ENCODE measurements at places on chromosomes 7 and 10.

GRCh38 chr7:92503767-92504166 is 24.6 kb downstream of the PEX1 start:
- no peak for DNase-seq

DNA sequence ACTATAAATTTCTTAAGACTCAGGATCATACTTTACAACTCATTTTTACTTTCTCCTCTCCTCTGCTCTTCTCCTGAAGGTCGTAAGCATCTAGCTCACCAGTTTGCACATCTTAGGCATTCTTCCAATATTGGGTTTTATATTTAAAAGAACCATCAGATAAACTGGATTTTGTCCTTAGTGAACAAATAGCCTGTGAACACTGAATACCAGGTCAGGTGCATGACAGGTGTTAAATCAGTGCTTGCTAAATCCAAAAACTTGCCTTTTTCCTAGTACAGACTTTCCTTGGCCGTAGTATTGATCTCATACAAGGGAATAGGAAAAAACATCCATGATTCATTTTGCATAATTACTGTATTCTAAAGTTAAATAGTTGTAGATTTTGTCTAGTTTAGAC is 53.0 kb downstream of the ARMC3 start:
- DNase-seq = no peak

DNA sequence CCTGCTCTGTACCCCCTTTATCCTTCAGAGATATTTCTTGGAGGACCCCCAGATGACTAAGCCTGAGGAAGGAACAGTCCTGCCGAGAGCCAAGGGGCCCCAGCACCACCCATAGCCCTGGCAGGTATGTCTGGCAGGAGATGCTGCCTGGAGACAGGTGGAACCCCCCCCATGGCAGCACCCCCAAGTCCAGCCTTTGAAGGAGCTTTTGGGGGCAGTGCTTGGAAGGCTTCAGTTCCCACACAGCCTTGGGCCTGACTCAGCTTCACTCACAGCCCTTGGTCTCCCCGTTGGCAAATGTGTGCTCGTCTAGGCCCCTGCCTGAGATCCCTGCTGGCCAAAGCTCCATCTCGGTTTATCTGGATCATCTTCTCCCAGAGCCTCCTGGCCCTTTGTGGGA is 23.0 kb upstream of the PCBD1 start:
- DNase-seq = no peak

DNA sequence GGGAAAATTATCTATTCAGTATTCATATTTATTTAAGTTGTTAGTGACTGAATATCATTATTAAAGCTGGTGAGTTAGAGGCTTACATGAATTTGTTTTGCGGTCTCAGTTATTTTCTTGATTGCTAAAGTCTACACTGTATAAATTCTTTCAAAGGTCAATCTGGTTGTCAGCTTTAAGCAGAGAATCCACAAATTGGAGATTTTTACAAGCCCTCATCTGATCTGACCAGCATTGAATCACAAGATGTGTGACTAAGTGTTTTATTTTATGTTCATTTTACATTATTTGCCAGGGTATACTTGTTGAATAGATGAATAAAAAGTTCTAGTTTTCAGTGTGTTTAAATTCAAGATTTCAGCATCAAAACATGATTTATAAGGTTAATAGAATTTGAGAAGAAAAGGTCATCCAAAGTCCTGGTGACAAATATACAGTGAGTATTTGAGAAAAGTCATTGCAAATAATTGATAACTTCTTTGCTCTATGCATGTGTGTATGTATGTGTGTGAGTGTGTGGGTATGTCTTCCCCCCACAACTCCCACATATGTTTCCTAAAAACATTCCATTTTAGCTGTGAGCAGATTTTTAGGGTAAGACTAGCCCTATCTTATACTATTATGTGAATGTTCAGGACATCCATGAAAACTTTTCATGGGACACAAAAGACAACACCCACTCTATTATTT is 4.4 kb downstream of the SEMA3A start:
- DNase-seq = no peak

DNA sequence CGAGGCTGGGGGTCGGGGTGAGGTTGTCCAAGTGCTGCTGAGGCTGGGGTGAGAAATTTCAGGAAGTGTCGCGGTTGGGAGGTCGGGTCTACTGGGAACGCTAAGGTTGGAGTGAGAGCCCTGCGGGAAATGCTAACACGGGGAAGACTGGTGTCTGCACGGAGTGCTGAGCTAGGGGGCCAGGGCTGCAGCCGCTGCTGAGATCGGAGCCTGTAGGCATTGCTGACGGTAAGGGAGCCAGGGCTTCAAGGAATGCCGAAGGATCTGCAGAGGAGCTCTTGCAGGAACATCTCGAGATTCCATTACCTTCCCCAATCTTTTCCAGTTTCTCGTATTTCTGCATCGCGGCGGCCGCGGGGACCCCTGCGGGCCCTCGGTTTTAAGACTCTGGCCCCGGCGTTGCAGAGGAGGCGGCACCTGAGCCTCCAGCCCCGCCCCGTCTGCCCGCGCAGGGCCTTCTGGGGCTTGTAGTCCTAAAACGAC is at the start of gene CDK5:
TSS of gene CDK5 (minus strand) at position 392 of the 483 bp plus-strand sequence. CDS start at position 343, 49 bp downstream.
- DNase-seq = no peak

DNA sequence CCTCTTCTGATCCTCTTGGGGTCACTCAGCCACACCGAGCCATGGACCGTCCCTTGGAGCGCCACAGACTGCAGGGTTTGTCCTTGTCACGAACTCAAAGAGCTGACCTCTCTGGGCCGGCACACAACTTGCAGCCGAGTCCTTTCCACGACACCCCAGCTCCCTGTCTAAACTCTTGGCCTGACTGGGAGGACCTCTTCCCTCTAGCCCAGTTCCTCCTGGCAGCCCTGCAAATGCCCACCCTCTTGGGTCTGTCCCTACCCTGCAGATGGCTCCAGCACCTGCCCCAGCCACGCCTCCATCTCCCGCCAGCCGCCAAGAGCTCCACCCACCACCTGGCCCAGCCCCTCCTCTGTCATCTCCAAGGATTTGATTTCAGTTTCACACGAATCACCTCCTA is 339.2 kb downstream of the DNAJB6 start:
- no peak for DNase-seq

- DNase-seq = no peak
Observed at GRCh38 chr7:95594185-95594584, 2.1 kb downstream of the PDK4 start.

DNA sequence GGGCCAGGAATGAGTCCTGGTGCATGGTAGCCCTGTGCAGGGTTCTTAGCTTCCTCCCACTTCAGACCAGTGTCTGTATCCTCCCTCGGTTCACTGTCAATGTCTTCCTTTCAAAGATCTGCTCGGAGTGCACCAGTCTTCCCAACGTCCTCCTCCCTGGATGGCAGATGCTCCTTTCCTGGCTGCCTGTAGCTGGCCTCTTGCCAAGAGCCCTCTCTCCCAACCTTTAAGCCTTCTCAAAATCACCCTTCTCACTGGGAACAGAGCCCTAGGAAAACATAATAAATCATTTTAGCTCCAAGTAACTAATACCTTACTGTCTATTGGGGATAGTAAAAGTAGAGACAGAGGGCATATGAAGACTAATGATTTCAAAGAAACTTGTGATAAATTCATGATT is 490.6 kb downstream of the CCSER2 start:
- peak; percentile 31 for DNase-seq

- DNase-seq = peak; percentile 90
Observed at GRCh38 chr10:69911613-69912528, 110.2 kb downstream of the COL13A1 start.

- no peak for DNase-seq
Observed at GRCh38 chr10:128516180-128516579, 390.0 kb upstream of the MKI67 start.

DNA sequence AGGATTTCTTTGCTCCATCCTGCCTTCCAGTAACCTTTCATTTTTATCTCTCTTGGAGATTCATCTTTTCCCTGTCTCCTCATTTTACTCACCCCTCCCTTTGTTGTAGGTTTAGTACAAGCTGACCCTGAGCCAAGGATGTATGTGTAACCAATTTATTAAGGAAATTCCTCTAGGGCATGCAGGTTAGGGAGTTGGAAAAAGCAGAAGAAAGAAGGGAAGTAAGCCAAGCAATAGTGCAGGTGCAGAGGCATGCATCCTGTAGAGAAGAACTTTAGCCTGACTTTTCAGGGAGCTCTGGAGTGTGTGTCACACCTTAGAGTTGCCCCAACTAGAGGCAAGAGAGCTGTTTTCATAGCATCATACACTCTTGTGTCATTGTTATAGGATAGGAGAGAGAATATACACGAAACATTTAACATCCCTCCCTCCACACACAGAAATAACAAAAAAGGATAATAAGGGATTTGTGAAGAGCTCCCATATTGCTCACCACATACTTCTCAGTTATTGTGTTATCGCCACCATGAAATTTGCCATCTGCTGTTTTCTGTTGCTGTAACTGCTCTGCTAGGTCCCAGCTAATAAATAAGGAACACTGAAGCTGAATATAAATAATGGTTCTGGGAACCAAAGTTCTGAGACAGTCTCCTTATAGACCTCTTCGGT is 21.8 kb upstream of the SEMA3C start:
- DNase-seq = no peak

DNA sequence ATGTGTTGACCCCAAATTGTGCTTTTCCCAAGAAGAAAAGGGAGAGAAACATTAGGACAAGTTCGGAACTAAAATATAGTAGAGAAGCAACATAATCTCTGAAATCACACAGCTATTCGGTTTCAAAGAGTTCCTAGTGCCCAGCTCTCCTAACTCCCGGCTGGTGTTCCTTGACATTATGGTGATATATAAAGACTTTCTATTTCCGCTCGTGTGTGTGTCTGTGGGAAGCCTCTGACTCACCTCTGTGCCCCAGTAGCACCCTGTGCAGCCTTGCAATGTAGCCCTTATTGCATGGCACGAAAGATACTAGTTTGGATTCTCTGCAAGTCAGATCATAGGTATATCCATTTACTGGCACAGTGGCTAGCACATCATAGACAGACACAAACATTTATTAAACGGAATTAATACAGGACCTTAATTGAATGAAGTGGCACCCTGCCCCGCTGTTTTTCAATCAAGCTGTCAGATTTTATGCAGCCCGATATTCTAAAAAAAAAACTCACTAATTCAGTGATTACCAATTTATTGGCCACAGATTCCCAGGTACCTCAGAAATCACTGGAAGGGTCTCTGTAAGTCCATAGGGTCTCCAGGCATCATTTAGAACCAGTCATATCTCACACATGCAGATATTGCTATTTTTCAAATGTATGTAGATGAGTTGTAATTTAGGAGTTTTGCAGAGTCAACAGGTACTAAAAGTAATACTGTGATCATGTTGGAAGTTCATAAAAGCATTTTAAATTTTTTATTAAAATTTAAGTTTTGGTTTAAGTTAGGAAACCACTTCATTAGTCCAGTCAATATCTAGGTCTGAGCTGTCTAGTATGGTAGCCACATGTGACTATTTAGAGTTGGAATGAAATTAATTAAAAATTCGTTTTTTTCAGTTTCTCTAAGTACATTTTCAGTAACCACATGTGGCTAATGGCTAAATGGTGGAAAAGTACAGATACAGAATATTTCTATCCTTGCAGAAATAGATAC is 43.3 kb downstream of the SFTPD start:
- peak; percentile 35 for DNase-seq

Measured in cerebellar cortex (tissue), 1 donor.